ENCODE measurements at places on chromosomes 11 and 22. TPM values are rescaled to one million over a fixed set of nuclear protein-coding genes. Genes with fewer than 3 reads are reported as not detected.

Gene MAPK8IP2
- polyA plus RNA-seq: 0.37 TPM

Gene TSSK2
- polyA plus RNA-seq: not detected

Gene BAIAP2L2
- polyA plus RNA-seq: 0.46 TPM

Gene ZNF280B
- 0.03 TPM for polyA plus RNA-seq

Gene CHRM1
- not detected for polyA plus RNA-seq

Gene CCDC34
- 1.3 TPM for polyA plus RNA-seq

Gene USP2
- 2.0 TPM for polyA plus RNA-seq

Gene DRD2
- not detected for polyA plus RNA-seq

Gene PANX3
- not detected for polyA plus RNA-seq

Gene HTR3A
- polyA plus RNA-seq: not detected

Gene SCN2B
- polyA plus RNA-seq: 0.01 TPM

Gene APOBEC3F
- 1.7 TPM for polyA plus RNA-seq

Gene GRM5
- polyA plus RNA-seq: not detected

Gene GDPD5
- polyA plus RNA-seq: 3.0 TPM

Gene CACNA1I
- 0.01 TPM for polyA plus RNA-seq

Gene FADD
- polyA plus RNA-seq: 1.8 TPM

Gene ELF5
- polyA plus RNA-seq: 0.06 TPM

Gene FAM111B
- polyA plus RNA-seq: 0.32 TPM

Gene RTN4R
- 10.4 TPM for polyA plus RNA-seq

Gene OR52N4
- not detected for polyA plus RNA-seq

Gene TSPAN32
- polyA plus RNA-seq: 0.32 TPM

Gene SEPTIN3
- 0.07 TPM for polyA plus RNA-seq

Gene ZNRD2
- polyA plus RNA-seq: 39.5 TPM

Gene MTNR1B
- polyA plus RNA-seq: not detected

Gene SIDT2
- polyA plus RNA-seq: 11.2 TPM

Gene TIGD3
- polyA plus RNA-seq: 0.08 TPM

Gene ARHGAP20
- polyA plus RNA-seq: 0.67 TPM

Gene CPT1B
- 4.0 TPM for polyA plus RNA-seq

Gene SCGB1D2
- polyA plus RNA-seq: not detected

Gene TRIM6
- 0.40 TPM for polyA plus RNA-seq

Gene NCF4
- 3.9 TPM for polyA plus RNA-seq
